ENCODE measurements at places on chromosomes 6 and 20.

DNA sequence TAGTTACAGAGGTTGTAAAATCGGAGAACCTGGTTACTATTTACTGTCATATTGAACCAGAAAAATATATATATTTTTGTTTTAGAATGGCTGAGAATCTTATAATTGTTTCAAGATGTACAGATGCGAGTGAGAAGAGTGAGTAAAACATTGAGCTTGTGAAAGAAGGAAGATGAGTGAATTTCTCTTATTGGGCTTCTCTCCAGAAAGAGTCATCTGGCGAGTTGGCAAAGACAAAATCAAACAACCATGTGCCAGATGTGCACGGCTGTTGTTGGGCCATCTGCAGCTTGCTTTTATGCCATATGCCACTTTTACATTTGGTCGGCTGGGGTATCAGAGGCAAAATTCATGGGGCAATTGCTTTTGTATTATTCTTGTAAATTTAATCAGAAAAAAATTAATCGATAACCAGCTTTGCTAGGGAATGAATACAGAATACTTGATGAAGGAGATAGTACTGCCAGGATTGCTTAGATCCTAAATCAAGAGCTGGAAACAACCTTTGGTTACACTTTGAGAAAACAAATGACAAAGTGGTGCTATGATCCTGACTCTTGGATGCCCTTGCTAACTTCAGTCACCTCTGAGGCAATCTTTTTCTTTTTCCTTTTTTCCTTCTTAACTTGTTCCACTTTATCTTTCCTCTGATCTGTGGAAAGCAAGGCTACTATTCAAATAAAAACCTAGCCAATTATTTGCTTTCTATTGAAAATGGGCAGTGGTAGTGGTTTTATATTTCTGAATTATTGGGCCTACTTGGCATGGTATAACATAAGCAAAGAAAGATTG, 97.1 kb upstream of the GRIK2 start:
- no peak for DNase-seq

- no peak for DNase-seq
Observed at GRCh38 chr6:79780881-79781280, 149.8 kb downstream of the SH3BGRL2 start.

DNA sequence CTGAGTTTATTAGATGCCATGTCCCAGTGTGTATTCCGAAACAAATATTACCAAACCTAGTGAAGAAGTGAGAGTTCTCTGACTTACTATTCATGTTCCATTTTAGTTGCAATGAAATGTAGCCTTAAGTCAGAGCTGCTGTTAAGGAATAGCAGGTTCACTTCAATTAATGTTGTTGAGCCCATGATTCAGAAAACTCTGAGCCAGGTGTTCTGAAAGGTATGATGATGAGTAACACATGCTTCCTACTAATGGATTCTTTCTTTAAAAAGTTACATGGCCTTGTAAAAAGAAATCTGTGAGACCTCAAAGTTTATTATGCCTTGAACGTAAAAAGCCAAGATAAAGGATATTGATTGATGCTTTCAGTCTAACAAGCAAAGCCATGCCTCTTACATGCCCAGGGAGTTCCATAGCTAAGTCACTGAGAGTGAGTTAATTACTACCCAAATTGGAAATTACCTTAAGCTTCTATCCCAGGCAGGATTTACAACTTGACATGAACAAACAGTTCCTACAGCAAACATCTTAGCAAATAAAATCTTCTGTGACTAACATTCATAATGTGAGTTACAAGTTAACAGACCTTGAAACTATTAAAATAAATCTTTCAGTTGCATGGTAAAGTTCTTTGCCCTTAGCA, 122.9 kb downstream of the AKAP7 start:
- DNase-seq, result no peak

DNA sequence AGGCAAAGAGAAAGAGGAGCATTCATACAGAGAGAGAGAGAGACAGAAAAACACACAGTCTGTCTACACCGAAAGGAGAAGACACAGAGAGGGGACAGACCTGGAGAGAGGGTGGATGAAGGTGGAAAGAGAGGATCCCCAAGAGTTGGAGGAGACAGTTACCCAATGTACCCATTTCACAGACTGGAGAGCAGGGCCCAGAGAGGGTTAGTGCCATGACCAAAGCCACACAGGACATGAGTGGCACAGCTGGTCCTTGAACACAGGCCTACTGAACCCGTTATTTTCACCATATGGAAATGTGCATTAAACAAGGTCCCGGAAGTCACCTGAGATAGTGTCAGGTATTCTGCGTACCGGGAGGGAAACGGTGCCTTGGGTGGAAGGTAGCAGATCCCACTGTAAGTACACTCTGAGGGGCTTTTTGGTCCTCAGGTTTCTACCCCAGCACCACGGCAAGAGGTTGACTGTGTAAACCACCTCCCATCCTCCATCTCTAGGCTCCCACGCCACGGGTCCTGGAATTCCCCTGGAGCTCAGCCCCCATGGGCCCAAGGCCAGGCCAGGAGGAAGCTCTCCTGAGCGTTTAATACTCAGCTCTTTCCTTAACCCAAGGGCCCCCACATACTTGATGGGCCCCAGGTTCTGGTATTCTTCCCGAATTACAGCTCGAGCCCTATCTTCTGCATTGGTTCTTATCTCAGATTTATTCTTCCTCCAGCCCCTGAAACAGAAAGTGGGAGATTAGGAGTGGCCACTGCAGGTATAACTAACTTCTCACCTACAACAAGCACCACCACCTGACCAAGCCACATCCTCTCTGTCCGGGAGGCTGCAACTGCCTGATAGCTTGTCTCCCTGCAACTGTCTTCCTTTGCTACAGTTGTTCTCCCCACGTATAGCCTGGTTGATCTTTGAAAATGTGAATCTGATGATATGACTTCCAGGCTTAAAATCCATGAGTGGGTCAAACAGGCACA, 38.4 kb upstream of the OCSTAMP start:
- no peak for DNase-seq

GRCh38 chr6:85703406-85703805, 60.7 kb upstream of the SYNCRIP start:
- no peak for DNase-seq

- no peak for DNase-seq
Observed at GRCh38 chr6:32086661-32087573, 22.2 kb downstream of the TNXB start.

DNA sequence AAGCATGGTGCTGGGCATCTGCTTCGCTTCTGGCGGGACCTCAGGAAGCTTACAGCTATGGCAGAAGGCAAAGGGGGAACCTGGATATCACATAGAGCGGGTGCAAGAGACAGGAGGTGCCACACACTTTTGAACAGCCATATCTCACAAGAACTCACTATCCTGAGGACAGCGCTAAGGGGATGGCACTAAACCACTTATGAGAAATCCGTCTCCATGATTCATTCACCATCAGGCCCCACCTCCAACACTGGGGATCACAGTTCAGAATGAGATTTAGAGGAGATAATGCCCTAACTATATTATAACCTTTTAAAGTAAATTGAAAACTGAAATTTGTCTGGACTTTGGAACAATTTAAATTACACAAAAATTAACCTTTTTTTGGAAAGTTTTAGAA, 37.8 kb upstream of the SUMO4 start:
- no peak for DNase-seq

- no peak for DNase-seq
Observed at GRCh38 chr20:61067221-61067620, 184.8 kb upstream of the CDH4 start.

- no peak for DNase-seq
Observed at GRCh38 chr6:136210398-136211165, 39.5 kb downstream of the MTFR2 start.
